Right renal cortex interstitium (tissue), 3 donors: ENCODE measurements at places on chromosomes 6 and 20. TPM values are rescaled to one million over a fixed set of nuclear protein-coding genes. Genes with fewer than 3 reads are reported as not detected.

- DNase-seq, result no peak
These were observed 91.0 kb upstream of the MEI4 start for GRCh38 chr6:77561768-77562314.

DNA sequence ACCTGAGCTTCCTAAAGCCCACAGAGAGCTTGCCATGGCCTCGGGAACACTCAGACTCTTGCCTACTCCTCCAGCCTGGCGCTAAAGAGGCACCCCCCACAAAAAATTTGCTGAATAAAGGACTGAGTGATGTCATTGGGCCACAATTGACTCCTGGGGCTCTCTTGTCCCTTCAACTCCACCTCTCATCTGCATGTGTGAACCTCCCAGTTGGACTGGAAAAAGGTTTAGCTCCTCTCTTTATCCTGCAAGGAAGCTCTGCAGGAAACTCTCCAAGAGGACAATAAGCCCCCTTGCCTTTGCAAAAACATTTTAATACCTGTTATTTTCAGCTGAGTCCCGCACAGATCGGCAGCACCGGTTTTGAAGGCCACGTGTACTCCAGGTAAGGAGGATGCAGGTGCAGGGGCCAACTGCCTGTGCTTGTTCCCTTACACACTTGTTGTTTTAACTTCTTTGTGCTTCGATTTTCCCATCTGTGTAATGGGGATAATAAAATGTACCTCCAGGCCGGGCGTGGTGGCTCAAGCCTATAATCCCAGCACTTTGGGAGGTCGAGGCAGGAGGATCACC lies 107.3 kb downstream of the TFAP2C start:
- DNase-seq, result no peak

DNA sequence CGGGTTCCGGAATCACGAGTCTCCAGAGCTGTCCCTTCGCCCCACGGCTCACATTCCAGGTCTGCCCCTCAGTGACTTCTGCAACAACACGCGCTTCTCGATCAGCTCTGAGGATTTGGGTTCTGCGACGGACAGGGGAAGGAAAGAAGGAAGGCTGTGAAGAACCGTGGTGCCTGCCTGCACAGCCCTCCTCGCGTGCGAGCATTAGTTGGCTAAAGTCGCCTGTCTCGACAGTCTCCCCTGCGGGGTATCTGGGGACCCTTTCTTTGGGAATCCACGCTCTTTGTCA lies 23.1 kb downstream of the VPS52 start:
- DNase-seq, result no peak

GRCh38 chr20:2698912-2699311 lies 6.3 kb downstream of the EBF4 start:
- DNase-seq, result no peak

GRCh38 chr6:20542927-20543602 lies 8.8 kb downstream of the CDKAL1 start:
- no peak for DNase-seq

- no peak for DNase-seq
These were observed 13.3 kb downstream of the TASP1 start for GRCh38 chr20:13625304-13625979.

GRCh38 chr20:59010995-59011873 lies 4.2 kb upstream of the CTSZ start:
- no peak for DNase-seq

DNA sequence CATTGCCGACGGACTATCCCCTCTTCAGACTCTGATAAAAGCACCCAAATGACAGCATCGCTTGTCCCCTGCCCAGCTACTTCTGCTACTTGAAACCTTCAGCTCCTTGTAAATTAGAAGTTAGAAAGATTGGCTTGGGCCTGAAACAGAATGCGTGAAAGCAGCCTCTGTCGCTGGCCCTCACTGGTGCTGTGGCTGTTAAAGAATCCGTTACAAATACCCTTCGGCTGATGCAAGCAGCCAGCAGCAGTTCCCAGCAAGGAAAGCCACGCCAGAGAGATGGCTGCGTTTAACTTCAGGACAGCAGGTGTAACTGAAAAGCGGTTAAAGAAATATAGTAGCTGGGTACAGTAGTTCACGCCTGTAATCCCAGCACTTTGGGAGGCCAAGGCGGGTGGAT lies 2.4 kb upstream of the PRR18 start:
- no peak for DNase-seq

The TUBE1 gene
- 27.4 TPM for polyA plus RNA-seq

The CST9L gene
- polyA plus RNA-seq, result not detected

The CLVS2 gene
- polyA plus RNA-seq, result 0.31 TPM

The THBS2 gene
- 11.9 TPM for polyA plus RNA-seq

The HSPA12B gene
- polyA plus RNA-seq, result 12.8 TPM
